ENCODE measurements at places on chromosomes 6 and 20.

GRCh38 chr6:121274666-121275295 lies 59.5 kb downstream of the TBC1D32 start:
- no peak for DNase-seq

GRCh38 chr6:1311400-1312202 lies at the start of gene FOXQ1:
FOXQ1 (plus strand) TSS chr6:1312098; CDS start chr6:1312705, 607 bp downstream.
- DNase-seq, result no peak

DNA sequence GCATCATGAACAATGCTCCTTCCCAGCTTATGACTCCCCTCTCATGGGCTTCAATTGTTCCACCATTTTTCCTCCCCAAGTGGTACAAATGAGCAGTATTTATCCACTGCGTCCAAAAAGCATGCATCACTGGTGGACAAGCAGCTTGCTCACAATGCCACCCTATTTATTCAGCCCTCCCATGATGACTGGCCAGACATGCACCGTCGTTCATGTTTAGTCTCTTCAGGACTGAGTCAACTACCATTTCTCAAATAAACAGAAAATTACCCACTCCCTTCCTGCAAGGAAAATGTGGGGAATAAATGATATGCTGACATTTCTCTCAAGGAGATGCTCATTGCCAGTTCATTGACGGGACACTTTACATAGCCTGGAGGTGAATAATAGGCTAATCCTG lies 300.4 kb downstream of the C6orf118 start:
- DNase-seq, result no peak

GRCh38 chr20:60058879-60059278 lies 100.7 kb downstream of the CDH26 start:
- no peak for DNase-seq

DNA sequence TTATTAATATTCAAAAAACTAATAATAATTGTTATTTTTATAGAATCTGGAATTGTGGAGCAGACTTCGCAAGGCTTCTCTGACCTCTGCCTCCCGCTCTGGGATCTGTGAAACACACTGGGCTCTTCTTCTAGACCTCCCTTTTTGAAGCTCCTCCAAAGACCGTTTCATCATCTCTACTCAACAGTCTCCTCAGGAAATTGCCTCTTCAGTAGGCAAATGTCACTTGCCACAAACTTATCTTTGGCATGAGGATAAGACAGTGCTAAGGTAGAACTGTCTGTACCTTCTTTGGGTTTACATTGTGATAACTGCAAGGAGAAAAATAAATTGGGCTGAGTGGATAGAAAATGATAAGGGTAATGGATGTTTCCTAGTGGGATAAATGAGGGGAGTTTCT lies 2.3 kb upstream of the MAS1L start:
- no peak for DNase-seq

DNA sequence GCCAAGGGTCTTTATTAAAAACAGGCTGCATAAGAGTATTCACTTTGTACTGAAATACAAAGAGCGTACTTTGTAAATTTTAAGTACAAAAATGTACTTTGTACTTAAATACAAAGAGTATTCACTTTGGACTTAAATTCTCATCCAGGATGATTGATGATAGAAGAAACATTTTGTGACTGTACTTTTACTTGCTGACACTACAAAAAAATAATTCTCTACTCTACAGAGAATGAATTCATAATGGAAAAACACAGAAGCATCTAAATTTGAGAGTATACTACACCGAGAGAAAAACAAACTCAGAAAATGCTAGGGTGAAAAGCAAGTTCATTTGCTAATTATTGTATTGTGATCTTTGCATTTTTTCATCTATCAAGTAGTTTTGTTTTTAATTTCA lies 54.4 kb upstream of the STXBP5 start:
- no peak for DNase-seq

DNA sequence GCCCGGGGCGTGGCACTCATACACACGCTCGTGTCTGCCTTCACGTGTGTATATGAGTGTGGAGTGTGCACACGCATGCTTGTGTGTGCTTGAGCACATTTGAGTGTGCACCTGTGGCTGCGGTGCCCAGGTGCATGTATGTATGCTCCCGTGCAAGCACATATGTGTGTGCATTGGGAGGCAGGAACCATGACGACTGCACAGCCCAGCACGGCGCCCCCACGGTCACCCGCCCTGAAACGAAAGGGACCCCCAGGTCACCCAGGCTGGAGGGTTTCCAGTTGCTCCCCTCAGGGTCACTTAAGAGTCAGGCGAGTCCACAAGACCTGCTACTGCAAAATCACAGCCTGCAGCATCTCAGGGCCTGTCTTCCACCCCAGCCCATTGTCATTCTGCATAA lies 94.7 kb downstream of the YTHDF1 start:
- DNase-seq, result no peak

GRCh38 chr6:137707590-137708360 lies 159.3 kb upstream of the TNFAIP3 start:
- DNase-seq, result peak; percentile 30

DNA sequence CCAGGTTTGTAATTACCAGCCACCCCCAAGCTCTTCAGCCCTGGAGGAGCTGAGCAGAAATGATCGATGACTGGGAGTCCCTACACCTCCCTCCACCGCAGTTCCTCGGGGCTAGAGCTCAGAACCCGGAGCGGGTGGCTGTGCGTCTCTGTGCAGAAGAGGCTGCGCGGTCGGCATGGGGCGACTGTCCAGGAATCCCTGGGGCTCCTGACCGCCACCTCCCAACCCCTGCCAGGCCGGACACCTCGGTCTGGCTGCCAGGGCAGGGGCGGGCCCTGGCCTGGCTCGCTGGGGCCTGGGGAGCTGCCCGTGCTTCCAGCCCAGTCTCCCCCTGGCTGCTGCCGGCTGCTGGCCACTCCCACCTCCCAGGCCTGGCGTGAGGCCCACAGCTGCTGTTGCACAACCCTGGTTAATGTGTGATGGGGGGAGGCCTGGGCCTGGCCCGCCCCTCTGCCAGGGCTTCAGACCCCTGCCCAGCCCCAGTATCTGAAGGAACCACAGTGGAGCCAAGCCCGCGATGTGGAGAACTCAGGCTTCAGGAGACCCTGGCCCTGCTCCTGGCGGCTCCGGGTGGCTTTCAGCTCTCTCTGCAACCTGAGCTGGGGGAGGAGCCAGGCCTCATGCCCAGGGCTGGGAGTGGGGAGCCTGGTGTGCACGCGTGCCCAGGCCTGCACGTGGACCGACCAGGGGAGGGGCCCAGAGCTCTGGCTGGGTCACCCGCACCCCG lies 1.2 kb downstream of the SLC2A4RG start:
- no peak for DNase-seq

- DNase-seq, result no peak
Measured at GRCh38 chr20:24453869-24454268, 15.6 kb upstream of the SYNDIG1 start.

GRCh38 chr6:53926505-53926904 lies 131.7 kb downstream of the LRRC1 start:
- DNase-seq, result no peak

GRCh38 chr20:58547623-58548475 lies 32.6 kb upstream of the APCDD1L start:
- no peak for DNase-seq

DNA sequence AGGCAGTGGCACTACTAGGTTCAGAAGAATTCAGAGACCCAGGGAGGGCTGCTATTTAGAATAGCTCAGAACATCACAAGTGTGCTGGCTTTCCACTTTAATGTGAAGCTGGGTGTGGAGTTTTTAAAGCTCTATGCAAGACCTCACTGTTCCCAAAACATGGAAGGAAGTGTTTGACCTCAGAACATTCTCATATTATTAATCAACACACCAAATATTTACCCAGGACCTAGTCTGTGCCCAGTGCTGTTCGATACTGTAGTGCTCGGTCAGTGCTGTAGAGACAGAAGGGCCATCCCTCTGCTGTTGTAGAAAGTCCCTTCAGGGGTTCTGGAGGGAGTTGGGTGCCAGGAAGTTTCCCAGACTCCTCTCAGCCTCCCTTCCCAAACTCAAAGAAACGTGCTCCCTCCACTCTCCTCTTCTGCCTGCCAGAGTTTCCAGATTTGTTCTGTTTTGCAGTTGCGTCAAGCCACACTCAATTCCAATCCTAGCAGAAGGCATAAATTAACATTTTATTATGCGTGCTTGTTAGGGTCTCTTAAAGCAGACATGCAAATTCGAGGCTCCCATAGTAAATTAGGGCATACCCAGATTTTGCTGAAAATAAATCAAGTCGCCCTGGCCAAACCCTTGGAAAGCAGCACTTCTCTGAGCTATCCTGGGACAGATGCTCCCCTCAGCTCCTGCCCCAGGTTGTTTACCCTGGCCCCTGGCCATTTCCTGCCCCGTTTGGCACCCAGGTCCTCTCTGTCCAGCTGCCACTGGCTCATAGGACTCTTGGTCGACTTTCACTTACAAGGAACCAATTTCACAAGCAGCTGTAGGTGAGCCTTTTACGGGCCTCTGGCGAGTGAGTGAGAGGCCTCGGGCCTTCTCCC lies 248.6 kb downstream of the HIVEP2 start:
- DNase-seq, result no peak

GRCh38 chr6:72836971-72837370 lies 215.1 kb downstream of the KCNQ5 start:
- no peak for DNase-seq

DNA sequence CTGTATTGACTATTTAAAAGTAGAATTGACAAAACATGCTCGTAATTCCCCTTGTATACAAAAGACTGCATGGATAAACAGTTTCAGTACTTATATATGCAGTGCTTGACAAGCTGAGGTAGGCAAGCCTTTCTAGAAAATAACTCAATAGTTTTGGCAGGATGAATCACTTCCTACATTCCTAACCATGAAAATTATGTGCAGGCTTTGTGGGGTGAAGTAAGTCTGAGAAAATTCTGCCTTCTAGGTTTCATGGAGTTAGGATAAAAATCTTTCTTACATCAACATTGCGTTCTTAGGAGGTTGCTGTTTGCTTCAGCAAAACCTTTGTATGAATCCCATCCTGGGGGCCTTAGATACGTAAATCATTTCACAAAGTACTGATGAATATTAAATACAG lies 801.4 kb upstream of the EYS start:
- no peak for DNase-seq

GRCh38 chr6:30360139-30360538 lies 15.2 kb downstream of the RPP21 start:
- DNase-seq, result no peak

DNA sequence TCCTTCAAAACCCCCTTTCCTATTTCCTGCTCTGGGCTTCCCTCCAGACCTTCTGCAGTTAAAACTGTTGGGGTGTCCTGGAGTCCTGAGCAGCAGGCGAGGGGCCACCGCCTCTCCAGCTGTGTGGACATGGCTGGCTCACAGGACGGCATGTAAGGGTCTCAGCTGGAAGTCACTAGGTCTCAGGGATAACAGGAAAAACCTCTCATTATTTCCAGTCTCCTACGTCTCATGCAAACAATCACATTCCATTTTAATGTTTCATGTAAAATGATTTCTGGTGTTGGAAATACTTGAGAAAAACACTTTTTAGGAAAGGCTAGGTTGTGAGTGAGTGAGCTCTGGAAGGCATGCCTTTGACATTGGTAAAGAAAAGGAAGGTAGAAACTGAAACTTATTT lies 158.7 kb downstream of the SCML4 start:
- no peak for DNase-seq

DNA sequence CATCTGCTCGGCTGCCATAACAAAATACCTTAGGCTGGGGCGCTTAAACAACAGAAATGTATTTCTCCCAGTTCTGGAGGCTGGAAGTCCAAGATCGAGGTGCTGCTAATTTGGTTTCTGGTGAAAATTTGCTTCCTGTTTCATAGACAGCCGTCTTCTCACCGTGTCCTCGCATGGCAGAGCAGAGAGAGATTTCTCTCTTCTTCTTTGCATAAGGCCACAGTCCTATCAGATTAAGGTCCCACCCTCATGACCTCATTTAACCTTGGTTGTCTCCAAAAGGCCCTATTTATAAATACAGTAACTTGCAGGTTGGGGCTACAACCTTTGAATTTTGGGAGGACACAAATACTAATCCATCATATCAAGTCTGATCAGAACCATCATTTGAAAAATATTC lies 544.3 kb downstream of the KIF16B start:
- no peak for DNase-seq

DNA sequence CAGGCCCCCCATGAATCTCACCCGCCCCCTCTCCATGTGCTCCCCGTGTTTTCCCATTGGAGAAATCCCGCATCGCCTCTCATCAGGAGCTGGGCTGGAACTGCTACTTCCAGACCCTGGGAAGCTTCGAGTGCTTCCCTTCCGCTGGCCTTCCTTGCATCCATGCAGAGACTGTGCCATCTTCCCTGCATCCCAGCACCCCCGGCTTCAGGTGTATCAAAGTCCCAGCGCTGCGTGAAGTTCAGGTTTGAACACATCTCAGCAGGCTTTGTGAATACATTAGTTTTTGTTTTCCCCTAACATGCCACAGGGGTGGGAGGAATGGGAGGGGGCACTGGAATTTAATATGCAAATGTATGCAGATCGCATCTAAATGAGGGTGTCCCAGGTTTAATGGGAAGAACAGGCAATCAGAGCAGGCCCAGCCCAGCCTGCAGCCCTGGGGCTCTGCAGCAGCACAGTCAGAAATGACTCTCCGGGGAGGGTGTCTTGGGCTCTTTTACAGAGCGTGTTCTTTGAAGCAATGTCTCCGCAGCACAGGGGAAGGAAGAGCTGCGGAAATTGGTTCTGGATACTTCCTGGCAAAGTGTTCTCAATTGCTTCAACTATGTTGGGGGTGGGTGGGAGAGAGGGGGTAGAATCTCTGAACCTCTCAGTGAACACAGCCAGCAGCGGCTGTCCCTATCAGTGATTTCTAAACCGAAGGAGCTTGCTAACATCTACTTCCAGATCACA lies 8.3 kb upstream of the MMP9 start:
- DNase-seq, result no peak

GRCh38 chr6:25266456-25267100 lies 12.6 kb upstream of the CARMIL1 start:
- no peak for DNase-seq

DNA sequence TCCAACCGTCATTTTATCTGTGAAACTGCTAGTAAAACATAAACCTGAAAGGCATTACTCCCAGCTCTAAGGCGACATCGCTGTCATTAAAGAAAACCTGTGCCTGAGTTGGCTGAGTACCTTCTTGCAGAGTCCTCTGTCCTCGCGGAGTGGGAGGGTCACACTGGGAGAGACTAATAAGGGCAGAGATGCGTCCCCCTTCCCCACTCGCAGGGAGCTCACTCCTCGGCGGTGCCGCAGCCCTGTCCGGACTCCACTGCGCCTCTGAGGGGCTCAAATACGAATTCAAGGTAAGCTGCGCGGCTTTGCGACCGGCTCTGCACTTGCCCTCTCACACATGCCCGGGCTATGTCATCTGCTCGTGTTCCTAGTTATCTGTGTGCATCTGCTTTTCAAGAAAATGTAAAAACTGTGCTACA lies at the start of gene COL19A1:
TSS of gene COL19A1 (plus strand) at position 206 of the 419 bp plus-strand sequence. CDS start 13,012 bp downstream, outside the sequence.
- DNase-seq, result peak; percentile 3

GRCh38 chr6:1291381-1291780 lies 20.5 kb upstream of the FOXQ1 start:
- no peak for DNase-seq

- no peak for DNase-seq
Measured at GRCh38 chr20:38414769-38415450, 20.2 kb downstream of the SNHG17 start.
